GM12878 (cell line): ENCODE measurements at places on chromosomes 16 and 17. TPM values are rescaled to one million over a fixed set of nuclear protein-coding genes. Genes with fewer than 3 reads are reported as not detected.

Gene ECI1
- total RNA-seq: 61.0 and 62.1 TPM in 2 replicates

Gene MNT
- total RNA-seq: 13.7 and 15.9 TPM in 2 replicates

Gene TMC7
- not detected in 2 replicates for total RNA-seq

DNA sequence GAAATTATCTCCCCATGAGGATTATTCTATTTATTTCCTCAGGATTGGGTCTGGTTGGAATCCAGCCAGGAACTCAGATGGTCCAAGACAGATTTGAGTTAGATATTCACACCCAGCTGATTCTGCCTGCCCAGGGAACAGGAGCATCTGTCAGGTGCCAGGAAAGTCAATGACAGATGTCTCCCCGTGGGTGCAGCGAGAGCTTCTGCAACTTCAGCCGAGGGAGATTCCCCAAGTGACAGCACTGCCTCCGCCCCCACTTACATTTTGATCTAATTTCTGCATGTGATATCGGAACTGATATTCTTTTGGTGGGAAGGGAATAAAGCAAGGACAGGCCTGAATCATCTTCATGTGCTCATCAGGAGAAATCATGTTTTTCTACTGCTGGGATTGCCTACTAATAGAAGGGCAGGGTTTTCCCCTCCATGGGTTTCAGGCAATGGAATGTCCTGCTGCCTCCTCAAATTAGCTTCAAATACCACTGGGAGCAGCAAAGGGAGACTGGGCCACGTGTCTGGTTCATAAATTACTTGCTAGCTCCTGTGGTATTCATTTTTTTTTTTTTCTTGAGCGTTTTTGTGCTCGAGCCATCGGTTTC lies 15.7 kb upstream of the DHX8 start:
- DNase-seq: no peak

DNA sequence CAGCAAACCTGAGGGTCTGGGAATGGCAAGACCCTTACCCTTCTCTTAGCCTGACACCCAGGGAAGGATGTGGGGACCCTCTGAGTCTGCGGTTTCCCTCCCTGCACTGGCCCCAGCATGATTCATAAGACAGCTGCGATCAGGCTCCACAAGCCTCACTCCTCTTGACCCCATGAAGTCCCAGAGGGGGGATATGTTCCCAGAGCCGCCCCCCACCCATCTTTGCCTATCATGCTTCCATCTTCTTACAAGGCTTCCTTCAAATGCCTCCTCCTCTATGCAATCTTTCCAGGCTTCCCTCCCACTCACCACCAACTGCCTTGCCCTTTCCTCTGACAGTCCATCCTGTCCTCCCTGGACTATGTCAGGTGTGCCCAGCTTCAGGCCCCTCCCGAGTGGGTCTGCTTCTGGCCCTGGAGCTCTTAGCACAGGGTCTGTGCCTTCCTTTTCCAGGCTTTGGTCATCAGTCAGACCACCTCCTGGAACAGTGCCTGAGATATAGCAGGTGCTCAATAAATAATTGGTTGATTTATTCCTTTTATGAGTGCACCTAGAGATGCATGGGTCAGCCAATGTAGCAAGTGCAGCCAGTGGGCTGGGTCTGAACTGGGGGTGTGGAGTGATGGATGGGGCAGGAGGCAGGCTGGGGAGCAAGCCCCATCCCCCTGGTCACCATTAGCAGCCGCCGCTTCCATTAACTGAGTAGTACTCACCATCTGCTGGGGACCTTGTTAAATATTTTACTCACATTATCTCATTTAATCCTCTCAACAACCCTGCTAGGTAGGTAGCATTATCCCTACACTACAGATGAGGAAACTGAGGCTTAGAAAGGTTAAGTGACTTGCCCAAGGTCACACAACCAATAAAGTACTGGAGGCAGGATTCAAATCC lies 8.4 kb downstream of the DLX3 start:
- DNase-seq: no peak

- DNase-seq: no peak
These were observed 62.3 kb downstream of the TNFRSF13B start for GRCh38 chr17:16909472-16910246.

DNA sequence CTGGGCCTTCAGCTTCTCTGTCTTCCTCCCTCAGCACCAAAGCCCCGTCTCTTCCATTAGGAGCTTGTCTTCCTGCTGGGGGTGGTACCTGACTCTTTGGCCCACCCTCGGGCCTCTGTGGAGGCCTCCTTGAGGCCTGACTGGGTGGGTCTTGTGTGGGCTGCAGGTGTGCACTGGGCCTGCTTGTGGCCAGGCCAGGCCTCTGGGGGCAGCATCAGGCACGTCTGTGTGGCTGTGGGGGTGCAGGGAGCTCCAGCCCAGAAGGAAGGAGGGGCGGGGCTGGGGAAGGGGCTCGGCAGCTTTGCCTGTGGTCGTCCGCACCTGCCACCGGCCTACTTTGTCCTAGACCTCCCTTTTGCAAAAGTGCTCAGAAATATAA lies 7.0 kb downstream of the PIGQ start:
- DNase-seq: no peak

GRCh38 chr16:85337910-85338637 lies 225.8 kb upstream of the CIBAR2 start:
- DNase-seq: no peak
